Thoracic aorta (tissue), 2 donors: ENCODE measurements at places on chromosomes 11 and 22.

- no peak for DNase-seq
Measured at GRCh38 chr11:86671531-86672006, 847 bp downstream of the ME3 start.

DNA sequence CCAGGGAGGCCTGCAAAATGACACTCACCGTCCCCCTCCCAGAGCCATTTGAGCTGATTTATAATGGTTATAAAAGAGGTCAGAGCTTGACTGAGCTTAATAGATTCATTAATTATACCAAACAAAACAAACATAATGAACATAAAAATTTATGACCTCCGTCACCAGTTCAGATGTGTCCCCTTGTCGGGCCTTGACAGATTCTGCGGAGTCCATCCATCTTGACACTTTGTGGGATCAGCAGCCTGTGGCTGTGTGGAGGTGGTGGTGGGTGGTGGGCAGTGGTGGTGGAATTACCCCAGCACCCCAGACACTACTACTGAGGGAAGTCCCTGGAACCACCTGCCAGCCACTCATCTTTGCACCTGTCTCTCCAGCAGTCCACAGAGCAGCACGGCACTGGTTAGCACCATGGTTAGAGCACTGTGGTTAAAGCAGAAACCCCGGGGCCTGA is 83.5 kb downstream of the DSCAML1 start:
- DNase-seq = no peak

- DNase-seq = no peak
Measured at GRCh38 chr11:122754553-122755322, 83.6 kb upstream of the CRTAM start.

- DNase-seq = no peak
Measured at GRCh38 chr11:2301631-2302305, at the start of the genes C11orf21 and TSPAN32. Gene C11orf21 (minus strand): TSS chr11:2301918. CDS start chr11:2301808, 110 bp downstream. Gene TSPAN32 (plus strand): TSS chr11:2302013. CDS start chr11:2302150, 137 bp downstream.

DNA sequence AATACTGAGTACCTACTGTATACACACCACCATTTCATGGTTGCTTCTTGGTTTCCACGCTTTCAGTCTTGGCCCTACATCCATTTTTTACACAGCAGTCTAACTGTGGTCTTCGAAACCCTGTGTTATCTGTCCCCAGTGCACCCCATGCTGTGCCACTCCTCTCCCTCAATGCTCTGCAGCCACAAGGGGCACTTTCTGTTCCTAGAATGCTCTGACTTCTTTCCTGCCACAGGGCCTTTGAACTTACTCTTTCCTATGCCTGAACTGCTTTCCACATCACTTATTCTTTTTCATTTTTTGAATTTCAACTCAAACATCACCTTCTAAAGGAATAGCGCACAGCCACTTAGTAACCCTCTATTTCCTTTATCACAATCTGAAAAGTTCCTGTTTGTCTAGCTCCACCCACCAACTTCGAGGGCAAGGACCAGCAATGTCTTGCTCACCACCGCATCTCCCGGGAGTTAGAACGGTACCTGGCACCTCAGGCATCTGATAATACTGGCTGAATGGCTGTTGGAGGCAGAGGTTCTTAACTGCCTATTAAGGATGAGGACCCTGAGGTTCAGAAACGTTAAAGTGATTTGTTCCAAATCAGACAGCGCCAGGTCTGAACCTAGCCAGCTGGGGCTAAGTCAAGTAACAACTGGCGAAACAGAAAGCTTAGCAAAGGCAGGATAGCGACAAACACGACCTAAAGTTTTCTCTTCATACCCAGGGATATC is 568 bp downstream of the ALG8 start:
- DNase-seq = no peak

- no peak for DNase-seq
Measured at GRCh38 chr11:94910270-94910669, 63.1 kb downstream of the CWC15 start.

DNA sequence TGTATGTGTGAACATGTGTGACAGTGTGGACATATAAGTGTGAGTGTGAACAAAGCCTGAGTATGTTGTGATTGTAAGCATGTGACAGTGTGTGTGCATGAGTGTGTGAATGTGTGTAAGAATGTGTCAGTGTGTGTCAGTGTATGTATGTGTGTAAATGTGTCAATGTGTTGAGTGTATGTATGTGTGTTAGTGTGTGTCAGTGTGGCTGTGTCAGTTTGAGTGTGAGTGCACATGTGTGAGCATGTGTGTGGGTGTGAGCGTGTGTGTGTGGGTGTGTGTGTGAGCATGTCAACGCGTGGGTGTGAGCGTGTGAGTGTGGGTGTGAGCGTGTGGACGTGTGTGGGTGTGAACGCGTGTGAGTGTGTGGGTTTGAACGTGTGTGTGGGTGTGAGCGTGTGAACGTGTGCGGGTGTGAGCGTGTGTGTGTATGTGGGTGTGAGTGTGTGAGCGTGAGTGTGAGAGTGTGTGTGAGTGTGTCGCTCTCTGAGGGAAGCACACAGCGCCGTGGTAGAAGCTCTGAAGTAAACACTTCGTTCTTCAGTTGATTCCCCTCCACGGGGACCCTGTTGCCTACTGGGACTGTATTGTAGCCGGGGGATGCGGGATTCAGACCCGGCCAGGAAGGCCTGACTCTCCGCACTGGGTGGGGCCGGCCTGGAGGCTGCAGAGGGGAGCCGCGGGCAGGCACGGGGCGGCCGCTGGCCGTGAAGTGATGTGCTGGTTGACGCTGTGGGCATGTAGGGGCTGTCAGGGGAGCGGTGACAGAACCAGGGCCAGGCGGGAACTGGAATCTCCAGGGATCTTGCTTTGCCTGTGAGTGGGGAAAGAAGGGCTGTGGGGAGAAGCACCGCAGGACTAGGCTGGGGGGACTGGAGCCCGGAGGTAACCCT is 21.1 kb downstream of the RPS6KA4 start:
- DNase-seq = no peak

- DNase-seq = no peak
Measured at GRCh38 chr11:87006035-87006434, 31.7 kb upstream of the TMEM135 start.

- no peak for DNase-seq
Measured at GRCh38 chr11:2309251-2310072, 7.6 kb downstream of the TSPAN32 start.

DNA sequence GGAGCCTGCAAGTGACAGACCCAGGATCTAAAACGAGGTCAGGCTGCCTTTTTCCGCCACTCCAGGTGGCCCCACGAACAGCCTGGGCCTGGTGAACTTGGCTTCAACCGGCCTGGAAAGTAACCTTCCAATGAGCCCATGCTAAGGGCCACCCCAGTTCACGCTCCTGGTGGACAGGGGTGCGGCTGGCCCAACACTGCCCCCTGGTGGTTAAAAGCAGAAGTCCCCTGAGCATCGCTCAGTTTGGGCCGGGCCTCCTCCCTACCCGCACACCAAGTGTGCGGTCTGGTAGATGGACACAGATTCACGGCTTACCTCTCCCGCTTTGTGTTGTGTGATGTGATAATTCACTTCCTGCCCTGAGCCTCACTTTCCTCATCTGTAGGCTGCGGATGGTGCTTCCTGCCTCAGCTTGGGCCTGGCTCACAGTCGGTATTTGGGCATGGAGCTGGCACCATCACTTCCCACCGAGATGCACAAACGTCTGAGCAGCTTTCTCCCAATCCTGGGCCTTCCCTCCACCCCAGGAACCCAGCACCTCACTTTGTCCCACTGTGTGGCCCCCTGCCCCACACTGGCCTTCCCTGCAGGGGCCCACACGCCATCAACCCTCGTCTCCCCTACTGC is 13.7 kb upstream of the SEC14L3 start:
- DNase-seq = no peak

- DNase-seq = no peak
Measured at GRCh38 chr11:117026593-117027330, 71.5 kb downstream of the SIK3 start.

DNA sequence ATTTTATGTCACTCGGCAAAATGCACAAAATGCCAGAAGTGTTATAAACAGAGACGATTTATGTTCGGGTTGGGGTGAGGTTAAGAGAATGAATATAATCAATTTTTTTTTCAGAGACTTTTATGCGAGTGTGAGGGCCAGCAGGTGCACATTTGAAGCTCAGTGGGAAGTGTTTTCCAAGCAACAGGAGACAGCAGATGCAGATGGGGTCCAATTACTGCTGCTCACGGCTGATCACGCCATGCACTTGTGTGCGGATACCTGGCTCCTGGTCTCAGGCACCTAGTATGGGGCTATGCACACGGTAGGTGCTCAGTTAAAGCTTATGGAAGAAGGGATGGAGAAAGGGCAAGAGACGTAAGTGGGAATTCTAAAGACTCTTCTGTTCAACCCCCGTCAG is 249.1 kb downstream of the MIAT start:
- no peak for DNase-seq

GRCh38 chr22:40414311-40414710 is 43.9 kb downstream of the SGSM3 start:
- no peak for DNase-seq

DNA sequence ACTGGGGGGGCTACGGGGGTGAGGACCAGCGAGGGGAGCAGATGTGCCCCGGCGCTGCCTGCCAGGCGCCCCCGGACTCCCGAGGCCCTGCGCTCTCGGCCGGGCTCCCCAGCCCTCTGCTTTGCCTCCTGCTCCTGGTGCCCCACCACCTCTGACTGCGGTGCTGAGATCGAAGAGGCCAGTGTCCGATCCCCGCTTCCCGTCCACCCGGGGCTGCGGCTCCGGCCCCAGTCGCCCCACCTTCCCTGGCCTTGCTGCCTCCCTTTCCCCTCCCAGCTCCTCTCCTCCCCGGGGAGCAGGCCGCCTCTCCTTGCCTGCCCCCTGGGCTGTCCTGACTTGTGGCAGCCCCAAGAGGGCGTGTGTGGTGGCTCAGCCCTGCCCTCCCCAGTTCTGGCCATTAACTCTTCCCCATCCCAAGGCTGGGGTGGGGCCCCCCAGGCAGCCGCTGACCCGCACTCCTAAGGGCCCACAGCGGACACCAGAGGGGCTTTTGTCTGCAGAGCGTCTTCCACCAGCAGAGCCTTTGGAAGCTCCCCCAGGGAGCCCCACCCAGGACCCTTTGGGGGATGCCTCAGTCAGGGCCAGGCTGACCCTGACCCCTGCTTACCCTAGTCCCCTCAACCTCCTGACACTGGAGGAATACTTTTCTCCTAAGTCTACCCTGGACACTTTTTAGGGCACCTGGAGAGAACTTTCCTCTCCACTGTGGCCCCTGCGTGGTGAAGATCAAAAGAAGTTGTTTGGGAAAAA is 16.6 kb downstream of the RTN4RL2 start:
- no peak for DNase-seq

DNA sequence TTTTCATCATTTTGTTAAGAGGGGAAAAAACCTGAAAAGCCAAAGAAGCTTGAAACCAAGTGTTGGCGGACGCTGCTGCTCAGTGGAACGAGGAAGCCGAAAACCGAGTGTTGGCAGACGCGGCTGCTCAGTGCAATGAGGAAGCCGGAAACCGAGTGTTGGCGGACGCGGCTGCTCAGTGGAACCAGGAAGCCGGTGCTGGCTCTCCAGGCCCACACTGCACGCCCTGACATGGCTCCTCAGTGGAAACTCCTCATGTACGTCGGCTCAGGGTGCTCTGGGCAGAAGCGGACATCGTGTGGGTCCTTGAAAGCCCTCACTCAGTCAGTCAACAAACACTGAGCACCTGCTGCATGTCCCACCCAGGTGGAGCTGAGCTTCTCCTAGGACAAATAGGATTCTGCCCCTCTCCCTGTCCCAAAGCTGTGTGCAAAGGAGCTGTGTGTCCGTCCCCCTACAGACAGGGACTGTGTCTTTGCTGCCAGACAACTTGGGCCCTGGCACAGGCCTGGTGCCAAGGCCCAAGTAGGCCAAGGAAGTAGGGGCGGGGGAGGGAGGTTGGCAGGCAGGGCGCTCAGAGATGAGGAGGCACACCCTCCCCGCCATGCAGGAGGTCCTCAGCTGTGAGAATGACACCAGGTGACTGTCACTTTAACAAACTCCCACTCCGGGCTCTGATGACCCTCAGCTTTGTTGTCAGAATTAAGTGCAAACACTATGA is 37.3 kb downstream of the PHF21B start:
- DNase-seq = no peak

GRCh38 chr11:60781981-60782316 is 3.2 kb upstream of the MS4A10 start:
- DNase-seq = no peak

DNA sequence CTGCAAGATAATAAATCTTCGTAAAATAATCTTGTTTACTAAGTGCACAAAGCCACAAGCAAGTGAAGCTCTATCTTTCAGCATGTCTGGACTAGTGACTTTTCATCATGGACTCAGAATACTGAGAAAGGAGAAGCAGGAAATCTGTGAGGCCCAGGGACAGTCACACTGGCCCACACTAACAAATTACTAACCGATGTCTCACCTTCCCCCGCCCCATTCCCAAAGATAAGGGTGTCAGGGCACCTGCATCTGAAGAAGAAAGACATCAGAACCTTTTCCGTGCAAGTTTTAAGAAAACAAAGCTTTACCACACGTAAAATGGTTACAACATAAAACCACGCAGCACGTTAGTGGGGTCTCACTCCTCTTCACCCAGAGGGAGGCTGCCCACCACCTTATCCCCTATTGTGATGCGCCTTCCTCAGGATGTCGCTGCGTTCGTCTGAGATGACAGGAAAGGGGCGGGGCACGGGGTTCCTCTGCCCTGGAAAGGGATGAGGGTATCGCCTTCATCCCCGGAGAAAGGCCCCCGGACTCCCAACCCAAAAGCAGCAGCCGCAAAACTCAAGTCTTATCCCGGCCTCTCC is 616 bp downstream of the BTBD10 start:
- DNase-seq = peak; percentile 11

GRCh38 chr11:60887556-60887955 is 18.8 kb downstream of the PRPF19 start:
- DNase-seq = no peak

- no peak for DNase-seq
Measured at GRCh38 chr11:55106391-55106790, 155.6 kb upstream of the TRIM48 start.

DNA sequence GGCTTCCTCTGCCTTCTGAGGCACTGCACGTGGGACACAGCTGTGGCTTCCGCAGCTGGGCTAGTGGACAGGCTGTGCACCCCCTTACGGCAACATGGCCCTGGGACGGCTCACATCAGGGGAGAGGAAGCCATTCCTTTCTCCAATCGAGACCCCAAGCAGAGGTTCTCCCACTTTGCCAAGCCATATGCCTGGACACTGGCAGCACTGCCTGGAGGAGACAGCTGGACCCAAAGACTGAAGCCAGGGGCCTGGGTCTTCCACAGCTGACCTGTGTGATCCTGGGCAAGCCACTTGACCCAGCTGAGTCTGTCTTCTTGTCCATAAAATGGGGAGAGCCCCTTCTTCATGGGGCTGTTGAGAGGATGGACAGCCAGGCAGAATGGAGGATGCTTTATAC is 65.4 kb downstream of the SHISAL1 start:
- no peak for DNase-seq
